ENCODE measurements at places on chromosomes 5 and 9. TPM values are rescaled to one million over a fixed set of nuclear protein-coding genes. Genes with fewer than 3 reads are reported as not detected.

DNA sequence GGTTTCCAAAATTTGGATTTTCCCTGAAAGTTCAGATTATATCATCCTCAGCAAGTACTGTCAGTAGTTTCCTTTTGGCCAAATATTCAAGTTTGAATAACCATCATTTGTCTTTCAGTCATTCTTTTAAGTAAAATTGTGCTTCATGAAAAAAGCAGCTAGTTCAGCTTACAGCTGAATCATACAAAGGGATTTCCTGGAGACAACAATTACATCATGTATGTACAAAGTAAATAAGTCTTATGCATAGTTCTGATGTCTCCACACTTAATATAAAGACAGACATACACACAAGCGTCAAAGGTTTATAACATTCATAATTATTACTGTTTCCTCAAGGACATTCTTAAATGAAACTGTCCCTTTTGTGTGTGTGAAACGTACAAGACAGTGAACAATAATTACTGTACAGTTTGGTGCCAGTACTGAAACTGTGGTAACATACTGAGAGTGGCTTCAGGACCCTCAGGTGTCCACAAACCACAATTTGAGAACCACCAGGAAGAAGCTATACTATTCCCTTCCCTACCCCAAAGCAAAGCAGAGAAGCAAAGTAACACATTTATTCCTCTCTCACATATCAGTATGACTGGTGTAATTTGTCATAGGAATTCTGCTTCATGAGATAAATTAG, 746.6 kb downstream of the TAF11L14 start:
- DNase-seq = no peak

DNA sequence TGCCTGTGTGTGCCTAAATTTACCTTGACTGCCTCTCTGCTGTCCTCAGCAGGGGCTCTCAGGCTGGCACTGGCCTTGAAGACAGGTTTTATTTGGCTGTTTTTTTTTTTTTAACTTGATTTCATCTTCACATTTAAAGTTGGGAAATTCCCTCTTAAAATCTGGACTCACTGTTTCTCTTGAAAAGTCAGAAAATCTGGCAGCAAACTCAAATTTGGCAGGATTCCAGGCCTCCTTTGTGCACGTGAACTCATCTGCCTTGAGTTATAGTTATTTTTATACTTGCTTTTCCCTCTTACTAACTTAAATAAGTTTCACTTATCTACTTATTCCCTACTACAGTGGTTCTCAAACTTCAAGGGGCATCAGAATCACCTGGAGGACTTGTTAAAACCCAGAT, 118.4 kb upstream of the MAP3K1 start:
- DNase-seq = peak; percentile 75

- peak; percentile 53 for DNase-seq
These were observed 202.9 kb downstream of the MCTP1 start for GRCh38 chr5:95081982-95082381.

GRCh38 chr9:21677387-21677786, 125.0 kb upstream of the MTAP start:
- no peak for DNase-seq

- peak; percentile 10 for DNase-seq
These were observed 361.4 kb upstream of the RPS23 start for GRCh38 chr5:82639393-82640144.

- no peak for DNase-seq
These were observed 16.8 kb downstream of the CTXN3 start for GRCh38 chr5:127665641-127666040.

DNA sequence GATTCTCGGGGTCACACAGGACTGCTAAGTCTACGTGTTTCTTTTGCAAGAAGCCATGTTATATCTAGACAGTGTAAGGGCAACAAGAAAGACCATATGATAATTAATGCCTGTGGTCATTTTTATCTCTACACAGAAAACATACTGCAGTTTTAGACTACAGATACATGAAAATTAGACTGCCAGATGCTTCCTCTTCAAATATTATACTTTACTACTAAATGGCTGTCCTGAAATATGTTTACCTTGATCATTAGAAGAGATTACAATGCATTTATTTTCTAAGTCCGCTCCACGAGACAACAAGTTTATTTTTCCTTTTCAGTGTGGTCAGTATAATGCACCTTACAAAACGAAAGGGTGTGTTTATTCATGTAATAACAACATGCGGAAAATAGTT, 147.6 kb downstream of the KIAA0825 start:
- DNase-seq = no peak

- DNase-seq = no peak
These were observed 376.0 kb downstream of the LRRC70 start for GRCh38 chr5:62954578-62954977.

- peak; percentile 27 for DNase-seq
These were observed 2.4 kb downstream of the ANXA6 start for GRCh38 chr5:151154931-151155774.

GRCh38 chr5:132628814-132629213, 29.2 kb upstream of the IL13 start:
- no peak for DNase-seq

- DNase-seq = no peak
These were observed 130.2 kb downstream of the DROSHA start for GRCh38 chr5:31401691-31402090.

DNA sequence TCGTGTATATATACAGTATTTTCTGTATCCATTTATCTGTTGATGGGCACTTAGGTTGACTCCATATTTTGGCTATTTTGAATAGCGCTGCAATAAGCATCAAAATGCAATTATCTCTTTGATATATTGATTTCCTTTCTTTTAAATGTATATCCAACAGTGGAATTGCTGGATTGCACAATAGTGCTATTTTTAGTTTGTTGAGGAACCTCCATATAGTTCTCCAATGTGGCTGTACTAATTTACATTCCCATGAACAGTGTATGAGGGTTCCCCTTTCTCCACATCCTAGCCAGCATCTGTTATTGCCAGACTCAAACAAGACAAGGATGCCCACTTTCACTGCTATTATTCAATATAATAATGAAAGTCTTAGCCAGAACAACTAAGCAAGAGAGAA, 9.1 kb upstream of the CTXN3 start:
- no peak for DNase-seq

The ITGA2 gene
- 20.4 TPM for polyA plus RNA-seq

The IL31RA gene
- polyA plus RNA-seq = 0.39 TPM

The ECSCR gene
- polyA plus RNA-seq = 3.6 TPM
